ENCODE measurements at places on chromosomes 1 and 21. TPM values are rescaled to one million over a fixed set of nuclear protein-coding genes. Genes with fewer than 3 reads are reported as not detected.

Gene SPATA17
- total RNA-seq: 2.2 TPM

Gene TRAF3IP3
- 9.6 TPM for total RNA-seq

Gene TAL1
- total RNA-seq: not detected

Gene UHMK1
- total RNA-seq: 33.3 TPM

Gene LEFTY2
- total RNA-seq: not detected

Measured in stomach (tissue), 19 donors.